ENCODE measurements at places on chromosomes 7 and 10.
A peak's percentile ranks its signal among the peaks of the same experiment; 100 is the strongest.

- DNase-seq, result no peak
Observed at GRCh38 chr10:47173929-47174442, 126.0 kb upstream of the GDF10 start.

DNA sequence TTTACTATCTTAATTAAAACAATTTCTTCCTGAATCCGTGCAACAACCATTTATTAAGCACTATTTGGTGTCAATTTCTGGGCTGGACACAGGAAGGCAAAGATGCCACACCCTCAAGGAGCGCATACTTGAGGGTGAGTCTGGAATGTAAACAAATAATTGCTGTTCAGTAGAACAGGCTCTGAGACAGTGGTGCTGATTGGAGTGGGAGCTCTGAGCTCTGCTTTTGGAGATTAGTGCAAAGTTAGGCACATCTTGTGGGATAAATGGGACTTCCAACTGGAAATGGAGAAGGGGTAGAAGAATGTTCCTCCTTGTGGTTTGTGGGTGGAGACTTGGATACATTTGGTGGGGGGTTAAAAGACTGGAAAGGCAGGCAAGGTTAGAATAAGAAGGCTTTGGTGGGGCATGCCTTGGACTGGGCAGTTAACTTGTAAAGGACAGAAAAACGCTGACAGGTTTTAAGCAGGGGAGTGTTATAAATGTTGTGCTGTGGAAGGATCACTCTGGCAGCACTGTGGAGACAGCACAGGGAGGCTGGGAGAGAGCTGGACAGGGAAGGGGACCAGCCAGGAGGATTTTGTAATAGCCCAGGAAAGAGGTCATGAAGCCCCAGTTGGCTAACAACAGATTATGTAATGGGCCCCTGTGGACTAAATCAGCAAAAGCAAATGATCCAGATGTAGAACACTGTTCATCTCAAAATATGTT is 80.7 kb downstream of the ZNF365 start:
- peak; percentile 36 for DNase-seq

- no peak for DNase-seq
Observed at GRCh38 chr7:55349121-55349520, 16.0 kb upstream of the LANCL2 start.

DNA sequence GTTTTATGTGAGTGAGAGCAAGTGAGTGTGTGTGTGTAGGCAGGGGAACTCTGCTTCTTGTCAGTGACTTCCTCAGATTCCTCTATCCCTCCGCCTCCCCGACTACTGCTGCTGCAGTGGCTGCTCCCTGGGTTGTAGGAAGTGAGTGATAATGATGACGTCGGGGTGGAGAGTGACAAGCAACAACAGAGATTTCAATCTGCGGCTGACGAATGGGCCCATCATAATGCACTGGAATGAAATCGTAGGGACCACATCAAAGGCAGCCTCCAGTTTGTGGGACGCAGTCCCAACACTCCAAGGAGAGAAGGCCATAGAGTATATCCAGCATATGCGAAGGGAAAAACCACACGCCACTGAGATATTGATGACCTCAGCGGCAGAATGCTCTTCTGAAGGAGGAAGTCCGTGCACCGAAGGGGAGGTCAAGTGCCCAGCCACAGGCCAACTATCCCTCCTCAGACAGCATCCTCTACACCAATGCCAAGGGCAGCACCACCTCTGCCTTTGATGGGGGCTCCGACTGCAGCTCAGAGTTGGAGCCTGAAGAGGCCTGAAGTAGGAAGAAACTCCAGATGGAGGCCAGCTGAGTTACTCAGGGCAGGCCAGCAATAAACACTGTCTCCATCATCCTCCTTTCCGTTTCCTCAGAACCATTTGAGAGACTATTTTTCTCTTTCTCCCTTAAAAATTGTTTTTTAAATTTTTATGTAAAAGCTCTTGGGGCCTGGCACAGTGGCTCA is 11.3 kb upstream of the STMP1 start:
- DNase-seq, result peak; percentile 58

DNA sequence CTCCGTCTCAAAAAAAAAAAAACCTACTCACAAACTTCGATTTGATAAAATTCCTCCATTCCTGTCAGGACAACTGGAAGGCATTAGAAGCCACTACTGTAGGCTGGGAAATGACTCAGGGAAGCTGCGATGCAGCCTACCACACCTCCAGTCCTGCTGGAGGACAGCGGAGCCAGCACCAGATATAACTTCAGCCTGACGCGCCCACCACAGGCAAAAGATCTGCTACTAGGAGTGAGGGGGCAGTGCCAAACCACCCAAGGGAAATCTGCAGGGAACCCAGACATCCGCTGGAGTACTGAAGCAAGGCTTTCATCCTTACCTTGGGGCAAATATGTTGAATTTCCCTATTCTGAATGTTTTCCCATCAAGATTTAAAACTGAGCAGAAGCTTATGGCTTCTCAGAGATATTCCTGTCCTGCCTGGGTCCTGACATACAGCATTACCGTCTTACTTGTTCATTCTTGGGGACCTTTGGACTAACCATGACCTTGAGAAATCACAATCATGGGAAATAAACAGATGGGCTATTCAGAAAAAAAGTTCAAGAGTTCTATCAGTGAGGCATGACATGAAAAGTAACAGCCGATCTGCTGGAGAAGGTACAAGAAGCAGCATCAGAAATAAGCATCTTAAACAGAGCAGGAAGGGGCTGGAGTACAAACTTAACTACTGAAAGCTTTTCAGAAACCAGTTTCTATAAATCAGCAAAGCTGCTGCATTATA is 20.4 kb downstream of the BCCIP start:
- no peak for DNase-seq

DNA sequence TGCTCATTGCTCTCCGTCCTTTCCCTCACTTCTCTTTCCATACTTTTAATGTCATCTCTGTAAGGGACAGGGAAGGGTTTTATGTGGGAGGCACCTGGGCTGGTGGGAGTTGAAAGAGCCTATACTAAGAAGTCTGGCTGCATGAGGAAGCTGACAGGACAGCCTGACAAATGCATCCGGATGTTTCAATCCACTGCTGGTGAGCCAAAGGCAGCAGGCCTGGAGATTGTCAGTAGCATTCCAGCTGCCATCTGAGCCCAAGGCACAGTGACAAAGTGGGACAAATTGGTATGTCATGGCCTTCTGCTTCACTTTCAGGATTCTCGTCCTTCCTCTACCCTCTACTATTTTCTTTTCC is 218.4 kb downstream of the STK31 start:
- DNase-seq, result no peak

DNA sequence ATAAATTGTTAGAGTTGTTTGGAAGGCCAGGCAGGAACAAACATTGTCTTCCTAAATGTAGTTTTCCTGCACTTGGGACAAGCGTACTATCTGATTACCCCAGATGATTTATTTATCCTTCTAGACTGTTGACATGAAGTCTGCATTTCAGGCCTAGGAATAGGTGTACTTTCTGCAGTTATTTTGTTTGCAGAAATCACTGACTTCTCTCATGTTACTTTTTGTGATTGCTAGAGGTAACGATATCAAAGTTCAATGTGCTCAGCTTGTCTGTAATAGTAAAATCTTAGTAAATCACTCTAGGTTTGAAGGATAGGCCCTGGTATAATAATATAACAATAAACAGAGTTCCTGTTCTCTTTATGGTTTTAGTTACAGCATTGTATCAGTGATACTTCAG is 75.4 kb upstream of the HDAC9 start:
- DNase-seq, result no peak

DNA sequence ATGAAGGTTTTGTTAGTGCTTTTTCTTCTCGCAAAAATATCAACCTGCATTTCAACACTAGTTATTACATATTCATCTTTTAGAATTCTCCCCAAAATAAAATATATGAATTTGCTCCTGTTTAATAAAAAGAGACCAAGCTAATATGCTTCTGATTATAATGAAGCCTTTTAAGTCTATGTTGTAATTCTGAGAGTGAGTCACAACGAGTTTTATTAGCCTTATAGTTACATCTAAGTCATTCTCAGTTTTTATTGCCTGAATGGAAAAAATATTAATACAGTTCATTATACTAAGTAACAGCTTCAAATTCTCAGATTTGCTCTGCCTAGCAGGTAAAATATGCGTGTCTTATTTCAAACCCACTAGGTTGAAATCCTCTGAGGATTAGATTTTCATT is 152.4 kb upstream of the CELF2 start:
- DNase-seq, result no peak

DNA sequence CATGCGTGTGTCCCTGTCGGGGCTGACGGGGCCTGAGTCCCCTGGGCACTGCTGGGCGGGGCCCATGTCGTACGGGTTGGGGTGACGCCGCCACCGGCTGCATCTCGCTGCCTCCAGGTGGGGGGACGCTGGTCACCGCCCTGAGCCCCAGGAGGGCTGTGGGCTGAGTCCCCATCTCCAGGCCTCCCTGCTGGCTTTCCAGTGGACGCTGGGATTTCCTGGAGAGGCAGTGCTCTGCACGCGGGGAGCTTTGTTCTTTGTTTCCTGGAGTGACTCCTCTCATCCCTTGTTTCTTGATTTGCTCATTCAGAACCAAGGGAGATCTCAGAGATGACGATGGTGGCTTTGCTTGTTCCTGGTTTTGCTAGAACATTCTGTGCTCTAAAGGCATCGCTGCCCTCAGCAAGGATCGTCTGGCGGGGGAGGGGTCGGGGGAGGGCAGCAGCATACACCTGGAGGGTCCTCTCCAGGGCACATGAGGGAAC is 21.0 kb downstream of the PWWP2B start:
- peak; percentile 72 for DNase-seq

- DNase-seq, result no peak
Observed at GRCh38 chr7:78379148-78379547, 580.6 kb downstream of the PHTF2 start.

DNA sequence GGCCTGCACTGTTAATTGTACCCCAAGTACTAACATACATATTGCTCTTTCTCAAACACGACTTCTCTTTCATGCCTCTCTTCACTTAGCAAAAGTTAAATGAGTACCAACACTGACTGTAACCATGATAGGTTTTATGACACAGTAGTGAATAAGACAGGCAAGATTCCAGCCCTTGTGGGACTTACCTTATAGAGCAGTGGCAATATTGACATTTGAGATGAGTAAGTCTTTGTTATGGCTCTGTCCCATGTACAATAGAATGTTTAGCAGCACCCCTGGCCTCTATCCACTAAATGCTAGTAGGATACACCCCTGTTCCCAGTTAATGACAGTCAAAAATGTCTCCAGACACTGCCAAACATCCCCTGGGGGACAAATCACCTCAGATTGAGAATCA is 11.9 kb upstream of the COL1A2 start:
- no peak for DNase-seq

- DNase-seq, result peak; percentile 95
Observed at GRCh38 chr7:74579800-74580685, 77.5 kb upstream of the GTF2I start.

DNA sequence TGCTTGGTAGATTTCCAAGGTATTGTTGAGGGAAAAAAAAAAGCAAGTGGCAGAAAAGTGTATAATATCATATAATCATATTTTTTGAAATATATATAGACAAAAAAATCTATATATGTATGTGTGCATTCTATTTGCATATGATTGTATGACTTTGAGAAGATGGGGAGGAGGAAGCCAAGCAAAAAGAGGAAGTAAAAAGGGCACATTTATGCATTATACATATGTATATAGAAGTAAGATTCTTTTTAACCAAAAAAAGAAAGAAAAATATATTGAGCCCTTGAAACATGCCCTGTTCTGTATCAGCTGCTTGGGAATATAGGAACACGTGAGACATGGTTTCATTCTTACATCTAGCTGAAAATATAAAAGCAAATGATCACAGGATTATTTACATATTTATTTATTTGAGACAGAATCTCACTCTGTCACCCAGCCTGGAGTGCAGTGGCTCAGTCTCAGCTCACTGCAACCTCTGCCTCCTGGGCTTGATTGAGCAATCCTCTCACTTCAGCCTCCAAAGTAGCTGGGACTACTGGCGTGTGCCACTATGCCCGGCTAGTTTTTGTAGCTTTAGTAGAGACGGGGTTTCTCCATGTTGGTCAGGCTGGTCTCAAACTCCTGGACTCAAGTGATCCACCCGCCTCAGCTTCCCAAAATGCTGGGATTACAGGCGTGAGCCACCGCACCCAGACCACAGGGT is 18.0 kb upstream of the SLF2 start:
- peak; percentile 32 for DNase-seq

- no peak for DNase-seq
Observed at GRCh38 chr7:130483031-130483430, 8.9 kb upstream of the MEST start.

GRCh38 chr10:13470270-13470669 is 58.5 kb downstream of the BEND7 start:
- no peak for DNase-seq

DNA sequence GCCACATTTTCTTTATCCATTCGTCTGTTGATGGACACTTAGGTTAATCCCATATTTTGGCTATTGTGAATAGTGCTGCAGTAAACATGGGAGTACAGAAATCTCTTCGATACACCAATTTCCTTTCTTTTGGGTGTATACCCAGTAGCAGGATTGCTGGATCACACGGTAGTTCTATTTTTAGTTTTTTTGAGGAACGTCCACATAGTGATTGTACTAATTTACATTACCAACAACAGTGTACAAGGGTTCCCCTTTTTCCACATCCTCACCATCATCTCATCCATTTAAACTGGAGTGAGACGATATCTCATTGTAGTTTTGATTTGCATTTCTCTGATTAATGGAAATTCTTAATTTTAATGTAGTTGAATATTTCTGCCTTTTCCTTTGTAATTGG is 19.3 kb downstream of the VKORC1L1 start:
- DNase-seq, result no peak

DNA sequence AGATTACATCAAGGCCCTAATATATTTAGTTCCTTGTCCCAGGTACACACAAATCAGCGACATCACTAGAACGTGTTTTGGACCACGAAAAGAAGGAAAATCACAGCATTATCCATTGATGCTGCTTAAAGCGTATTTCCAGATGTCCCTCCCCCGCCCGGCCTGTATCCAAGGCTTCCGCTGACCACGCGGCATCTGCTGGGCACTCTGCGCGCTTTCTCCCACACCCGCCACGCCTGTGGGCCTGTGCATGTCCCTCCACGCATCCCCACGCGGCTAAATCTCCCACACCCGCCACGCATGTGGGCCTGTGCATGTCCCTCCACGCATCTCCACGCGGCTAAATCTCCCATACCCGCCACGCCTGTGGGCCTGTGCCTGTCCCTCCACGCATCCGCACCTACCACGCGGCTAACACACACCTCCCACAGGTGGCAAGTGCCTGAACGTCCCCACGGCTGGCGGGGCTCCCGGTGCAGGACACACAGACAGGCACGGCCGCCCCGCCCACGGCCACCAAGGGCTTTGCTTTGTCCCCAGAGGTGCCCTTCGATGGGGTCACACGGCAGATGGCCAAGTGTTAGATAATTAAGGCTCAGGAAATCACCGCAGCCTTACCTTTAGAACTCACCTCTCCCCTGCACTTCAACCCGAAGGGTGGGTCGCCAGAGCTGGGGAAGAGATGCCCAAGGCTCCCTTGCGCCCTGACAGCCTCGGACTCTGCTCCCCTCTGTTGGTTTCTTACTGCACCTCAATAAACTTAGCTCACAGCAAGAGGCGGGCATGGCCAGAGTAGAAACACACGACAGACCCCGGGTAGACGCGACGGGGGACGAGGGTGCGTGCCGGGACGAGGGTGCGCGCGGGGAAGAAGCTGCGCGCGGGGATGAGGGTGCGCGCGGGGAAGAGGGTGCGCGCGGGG is 49.5 kb downstream of the DIP2C start:
- no peak for DNase-seq

- no peak for DNase-seq
Observed at GRCh38 chr7:127900141-127900540, 131.1 kb downstream of the LRRC4 start.

Measured in HT-29 (cell line).